ENCODE measurements at places on chromosomes 16 and 17.

- no peak for DNase-seq
These were observed 18.2 kb downstream of the SCN4A start for GRCh38 chr17:63954402-63955063.

DNA sequence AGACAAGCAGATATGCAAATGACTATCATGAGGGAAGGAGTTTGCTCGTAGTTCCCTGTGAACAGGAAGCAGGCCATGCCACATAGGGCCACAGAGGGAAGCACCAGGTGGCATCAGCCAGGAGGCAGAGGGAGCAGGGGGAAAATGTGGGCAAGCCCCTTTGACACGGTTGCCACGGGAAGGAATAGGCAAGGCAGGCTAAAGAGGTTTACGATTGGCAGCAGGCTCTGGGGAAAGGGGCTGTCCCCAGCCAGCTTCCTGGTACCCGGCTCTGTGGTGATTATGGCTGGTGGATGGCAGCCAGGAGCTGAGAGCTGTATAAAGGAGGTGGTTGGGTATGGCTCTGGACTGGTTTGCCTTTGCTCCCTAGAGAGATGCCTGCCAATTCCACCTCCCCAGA, 848 bp downstream of the CES3 start:
- DNase-seq = no peak

GRCh38 chr17:74960570-74961342, 11.8 kb downstream of the HID1 start:
- DNase-seq = no peak

- DNase-seq = peak; percentile 3
These were observed at the start of gene PRKCB for GRCh38 chr16:23835390-23836077. Gene PRKCB, plus strand, starts transcription at chr16:23835983.

DNA sequence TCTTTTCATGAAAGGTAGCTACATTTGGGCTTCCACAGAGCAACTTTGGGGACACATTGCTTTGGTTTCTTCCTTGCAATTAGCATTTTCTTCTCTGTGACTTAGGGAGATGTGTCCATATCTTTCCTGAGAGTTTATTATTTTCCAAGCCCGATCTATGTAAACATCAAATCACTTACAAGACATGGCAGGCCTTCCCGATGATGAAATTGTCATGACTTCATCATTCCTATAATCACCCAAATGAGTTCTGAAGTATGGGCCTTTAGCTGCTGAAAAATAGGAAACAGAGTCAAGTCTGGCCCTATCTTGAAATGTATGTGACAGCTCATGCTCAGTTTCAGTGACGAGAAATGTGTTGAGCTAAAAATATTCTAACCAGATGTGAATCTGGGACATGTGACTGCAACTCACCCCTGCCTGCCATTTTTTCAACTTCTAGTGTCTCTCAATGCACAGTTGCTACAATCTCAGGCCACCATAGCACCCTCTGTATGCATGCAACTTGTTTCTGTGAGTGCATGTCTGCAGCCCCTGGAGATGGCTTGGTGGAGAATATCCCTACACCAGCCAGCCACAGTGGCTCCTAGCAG, 199.6 kb upstream of the MAF start:
- no peak for DNase-seq

DNA sequence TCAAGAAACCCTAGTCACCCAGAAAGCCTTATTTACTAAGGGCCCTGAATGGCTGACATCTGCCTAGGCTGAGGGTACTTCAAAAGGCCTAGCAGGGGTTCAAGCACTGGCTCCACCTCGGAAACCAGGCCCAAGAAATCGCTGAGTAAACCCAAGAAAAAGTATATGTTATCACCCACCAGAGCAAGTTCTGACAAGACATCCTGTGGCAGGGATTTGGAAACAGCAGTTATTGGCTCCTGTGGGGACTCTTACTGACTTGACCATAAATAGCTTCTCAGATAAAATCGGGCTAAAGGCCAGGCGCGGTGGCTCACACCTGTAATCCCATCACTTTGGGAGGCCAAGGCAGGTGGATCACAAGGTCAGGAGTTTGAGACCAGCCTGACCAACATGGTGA, 12.2 kb downstream of the ATP6V0D1 start:
- no peak for DNase-seq

GRCh38 chr17:31425282-31426040, 34.0 kb downstream of the RAB11FIP4 start:
- DNase-seq = no peak

DNA sequence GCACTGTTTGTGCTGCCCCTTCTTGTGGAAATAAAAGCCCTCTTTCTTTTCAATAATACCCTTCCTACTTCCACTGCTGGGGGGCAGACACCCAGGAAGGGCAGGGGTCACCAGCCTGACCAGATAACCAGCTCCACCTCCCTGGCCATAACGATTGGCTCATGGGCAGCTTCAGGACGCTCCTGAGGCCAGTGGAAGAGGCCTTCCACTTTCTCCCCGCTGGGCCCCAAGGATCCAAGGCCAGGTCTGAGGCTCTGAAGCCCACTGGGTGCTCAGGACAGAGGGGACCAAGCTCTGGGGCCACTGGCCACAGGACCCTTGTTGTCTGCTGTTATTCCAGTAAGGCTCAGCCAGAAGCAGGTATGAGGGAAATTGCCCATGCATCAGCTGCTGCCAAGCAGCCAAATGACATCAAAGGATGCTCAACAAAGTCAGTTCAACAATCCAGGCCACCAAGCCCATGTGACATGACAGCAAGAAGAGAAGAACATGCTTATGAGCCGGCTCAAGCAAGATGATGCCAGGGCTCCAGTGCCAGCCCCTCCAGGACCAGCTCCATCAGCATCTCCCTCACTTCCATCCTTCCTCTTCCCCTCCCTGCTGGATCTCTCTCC, 238.8 kb downstream of the ZNF423 start:
- no peak for DNase-seq

GRCh38 chr16:28839899-28840298, 6.2 kb downstream of the TUFM start:
- DNase-seq = no peak

DNA sequence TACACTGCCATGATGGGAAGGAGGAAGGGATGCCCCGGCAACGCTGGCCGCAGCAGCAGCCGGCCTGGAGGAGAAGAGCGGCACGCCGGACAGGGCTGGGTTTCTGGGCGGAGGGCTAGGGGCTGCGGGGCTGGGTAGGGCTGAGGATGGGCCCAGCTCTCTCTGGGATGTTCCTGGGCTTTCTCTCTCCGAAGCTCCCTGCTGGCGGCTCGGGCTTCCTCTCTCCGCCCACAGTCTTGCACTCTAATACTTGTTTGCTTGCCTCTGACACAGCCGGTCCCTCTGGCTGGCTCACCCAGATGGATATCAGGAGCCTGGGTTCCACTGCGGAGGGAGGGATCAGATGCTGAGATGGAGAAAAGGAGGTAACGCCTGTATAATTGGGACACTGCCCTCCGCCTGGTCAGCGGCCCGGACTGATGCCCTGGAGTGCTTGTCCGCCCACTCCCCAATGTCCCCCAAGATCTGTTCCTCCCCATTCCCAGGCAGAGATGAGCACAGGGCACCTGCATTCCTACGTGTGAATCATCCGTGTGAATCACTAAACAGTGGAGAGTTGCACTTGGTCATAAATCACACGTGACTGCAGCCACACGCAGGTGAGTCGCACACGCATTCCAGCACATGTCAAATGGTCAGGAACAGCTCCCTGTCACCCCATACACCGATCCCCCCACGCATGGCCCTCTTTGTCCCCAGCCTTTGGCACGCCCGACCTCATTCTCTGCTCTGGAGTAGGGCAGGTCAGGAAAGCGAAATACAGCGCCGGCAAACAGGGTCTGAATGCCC, at the start of gene ALOXE3:
Gene ALOXE3, minus strand, starts transcription at position 535 of the 789 bp plus-strand sequence. Its CDS starts 524 bp downstream, at position 11.
- DNase-seq = peak; percentile 77

DNA sequence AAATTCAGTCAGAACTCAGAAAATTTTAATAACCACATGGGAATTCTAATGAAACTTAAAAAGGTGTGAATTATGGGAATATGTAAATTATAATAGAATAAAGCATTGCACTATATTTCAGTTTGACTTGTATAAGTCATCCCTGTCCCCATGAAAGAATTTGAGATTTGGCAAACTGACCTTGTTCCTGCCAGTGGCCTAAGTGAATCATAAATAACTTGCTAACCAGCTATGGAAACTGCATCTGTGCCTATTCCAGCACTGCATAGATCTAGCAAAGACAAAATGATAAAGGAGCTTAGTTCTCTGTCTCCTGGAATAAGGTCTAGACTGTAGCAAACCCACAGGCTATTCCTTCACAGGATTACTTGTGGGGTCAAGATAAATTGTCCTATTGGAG, 106.8 kb upstream of the NOG start:
- DNase-seq = no peak

GRCh38 chr16:85846461-85846860, 47.0 kb downstream of the COX4I1 start:
- no peak for DNase-seq

All from EL (cell line).